ENCODE measurements at places on chromosomes 7 and 10.

DNA sequence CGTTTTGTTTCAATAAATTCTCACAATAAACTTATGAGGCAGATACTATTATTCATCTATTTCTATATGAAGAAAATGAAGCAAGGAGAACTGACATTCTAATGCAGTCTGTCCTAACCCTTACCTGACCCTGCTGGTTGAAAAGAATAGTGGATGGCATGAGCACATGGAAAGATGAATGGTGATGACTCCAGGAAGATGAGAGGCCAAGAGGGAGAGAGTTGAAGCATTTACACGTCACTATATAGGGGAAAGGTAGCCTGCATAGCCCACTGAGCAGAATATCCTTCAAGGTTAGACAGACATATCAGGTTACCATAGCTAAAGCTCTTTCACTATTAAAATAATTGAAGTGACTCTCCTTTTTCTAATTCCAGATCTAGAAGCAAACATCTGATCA, 163.9 kb upstream of the CDK1 start:
- DNase-seq = no peak

- no peak for DNase-seq
These were observed 5.7 kb downstream of the HIPK2 start for GRCh38 chr7:139772115-139772514.

GRCh38 chr7:11946794-11947193, 114.8 kb upstream of the THSD7A start:
- DNase-seq = no peak

GRCh38 chr10:93498166-93498565, 1.8 kb downstream of the CEP55 start:
- DNase-seq = no peak

DNA sequence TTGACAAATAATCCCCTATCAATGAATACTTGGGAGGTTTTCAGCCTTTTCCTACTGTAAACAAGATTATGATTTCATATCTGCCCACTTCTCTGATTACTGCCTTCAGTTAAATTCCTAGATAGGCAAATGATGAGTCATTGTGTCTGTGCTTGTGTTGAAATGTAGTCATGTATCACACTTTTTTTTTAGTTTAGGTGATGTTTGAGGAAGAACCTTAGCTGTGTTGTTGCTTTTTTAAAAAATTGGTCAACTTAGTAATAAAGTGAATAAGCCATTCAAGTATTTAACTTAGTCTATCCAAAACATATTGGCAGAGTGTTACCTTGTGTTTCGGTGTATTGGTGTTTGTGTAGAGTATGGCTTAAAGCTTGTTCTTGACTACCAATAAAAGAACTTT, 60.0 kb downstream of the WAC start:
- no peak for DNase-seq
